Iris pigment epithelial cell (primary cell): ENCODE measurements at places on chromosomes 6 and 20.

- DNase-seq, result no peak
Measured at GRCh38 chr6:155447949-155448348, 7.7 kb downstream of the NOX3 start.

- no peak for DNase-seq
Measured at GRCh38 chr6:31031095-31031494, 20.8 kb downstream of the MUC22 start.

DNA sequence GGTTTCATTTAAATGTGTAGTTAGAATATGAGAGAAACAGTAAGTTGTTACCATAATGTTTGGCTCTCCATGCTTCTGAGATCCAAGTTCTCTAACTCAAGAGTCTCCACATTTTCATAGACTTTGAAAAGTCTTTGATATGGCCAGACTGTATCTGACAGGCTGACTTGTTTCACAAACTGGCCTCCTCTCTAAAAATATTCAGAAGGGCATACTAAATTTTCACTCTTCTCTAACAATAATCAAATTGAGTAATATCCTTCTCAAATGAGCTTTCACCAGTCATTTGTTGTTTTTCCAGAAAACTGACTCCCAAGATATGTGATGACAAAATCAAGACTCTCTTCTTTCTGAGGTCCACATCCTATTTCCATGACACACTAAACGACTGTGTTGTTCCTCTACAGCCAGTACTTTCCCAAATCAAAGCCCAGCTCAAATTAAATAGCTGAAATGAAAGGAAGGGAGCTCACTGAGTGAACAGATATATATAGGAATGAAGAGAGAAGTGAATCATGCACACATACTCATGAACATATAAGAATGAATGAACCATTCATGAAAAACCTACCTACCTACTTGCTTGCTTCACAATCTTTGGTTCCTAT is 15.1 kb downstream of the HIVEP2 start:
- DNase-seq, result peak; percentile 52

GRCh38 chr20:59789686-59790085 is 143.8 kb downstream of the SYCP2 start:
- no peak for DNase-seq

- no peak for DNase-seq
Measured at GRCh38 chr6:6521961-6522482, 66.5 kb upstream of the LY86 start.
